ENCODE measurements at places on chromosomes 3 and 15.

- DNase-seq, result no peak
Measured at GRCh38 chr3:159252274-159252673, 450.4 kb downstream of the MFSD1 start.

DNA sequence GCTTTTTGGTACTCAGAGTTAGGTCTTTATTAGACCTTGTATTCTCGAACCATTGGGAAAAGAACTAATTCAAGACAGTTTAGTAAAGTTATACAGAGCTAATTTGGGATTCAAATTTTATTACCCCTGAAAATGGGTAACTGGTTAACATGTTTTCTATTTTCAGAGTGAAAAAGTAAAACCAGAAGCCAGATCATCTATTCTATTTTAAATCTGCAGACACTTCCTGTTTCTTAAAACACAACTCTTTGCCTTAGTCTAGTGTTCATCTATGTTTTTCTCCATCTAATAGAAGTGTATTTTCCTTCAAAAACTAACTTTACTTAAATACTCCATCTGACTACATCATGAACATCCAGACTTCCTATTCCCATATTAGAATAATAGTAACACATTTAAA is 113.4 kb downstream of the CCNL1 start:
- DNase-seq, result no peak

GRCh38 chr15:62211348-62211747 is 46.3 kb upstream of the C2CD4B start:
- no peak for DNase-seq

DNA sequence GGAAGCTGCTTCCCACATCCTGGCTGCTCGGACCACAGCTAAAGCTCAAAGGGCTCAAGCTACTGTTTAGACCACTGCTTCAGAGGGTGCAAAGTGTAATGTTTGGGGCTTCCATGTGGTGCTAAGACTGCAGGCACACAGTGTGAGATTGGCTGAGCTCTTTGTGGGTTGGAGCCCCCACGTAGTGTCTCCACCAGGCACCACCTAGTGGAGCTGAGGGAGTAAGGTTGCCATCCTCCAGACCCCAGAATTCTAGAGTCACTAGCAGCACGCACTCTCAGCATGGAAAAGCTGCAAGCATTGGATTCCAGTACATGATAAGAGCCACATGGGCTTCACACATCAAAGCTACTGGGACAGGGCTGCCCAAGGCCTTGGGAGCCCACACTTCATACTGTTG is 9.3 kb downstream of the MKRN3 start:
- DNase-seq, result no peak

GRCh38 chr3:72696815-72697214 is 151.4 kb downstream of the SHQ1 start:
- no peak for DNase-seq

- no peak for DNase-seq
Measured at GRCh38 chr15:32735989-32736700, 18.3 kb downstream of the GREM1 start.

DNA sequence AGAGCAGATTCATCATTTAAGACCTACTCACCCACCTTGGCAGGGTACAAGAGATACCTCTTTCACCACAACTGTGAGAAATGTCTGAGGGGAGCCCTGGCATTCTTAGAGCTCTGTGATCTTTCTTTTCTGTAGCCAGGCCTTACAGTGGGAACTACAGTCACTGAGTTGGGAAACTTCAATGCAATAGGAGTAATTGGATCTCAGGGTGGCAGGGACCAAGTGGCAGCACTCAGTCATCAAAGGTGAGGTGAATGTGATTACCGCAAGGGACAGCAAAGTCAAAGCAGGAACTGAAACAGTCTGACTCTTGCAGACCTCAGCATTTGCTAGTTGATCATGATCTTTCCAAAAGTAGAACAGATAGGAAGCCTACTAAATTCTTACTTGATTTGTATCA is 7.2 kb upstream of the MCF2L2 start:
- DNase-seq, result no peak

DNA sequence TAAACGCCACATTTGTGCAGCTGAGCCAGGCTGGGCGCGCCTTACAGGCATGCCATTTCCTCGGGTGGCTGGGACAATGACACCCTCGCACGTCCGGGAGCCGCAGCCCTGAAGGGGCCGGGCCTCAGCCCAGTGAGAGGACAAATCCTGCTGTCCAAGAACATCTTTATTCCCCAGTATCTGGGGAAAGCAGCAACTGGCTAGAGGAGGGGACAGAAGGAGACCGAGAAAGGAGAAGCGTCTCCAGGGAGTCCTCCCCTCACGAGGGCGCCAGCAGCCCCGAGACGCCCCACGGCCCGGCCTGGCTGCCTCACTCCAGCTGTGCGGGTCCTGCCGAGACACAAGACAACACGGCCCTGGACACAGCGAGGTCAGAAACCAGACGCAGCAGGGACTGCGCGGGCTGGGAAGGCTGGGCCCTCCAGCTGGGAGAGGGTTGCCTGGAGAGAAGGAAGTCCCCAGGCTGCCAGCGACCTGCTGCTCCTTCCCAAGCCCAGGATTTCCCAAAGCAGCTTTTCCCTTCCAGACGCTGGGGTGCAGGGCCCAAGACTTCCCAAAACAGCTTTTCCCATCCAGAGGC is 130.2 kb downstream of the CHSY1 start:
- no peak for DNase-seq

DNA sequence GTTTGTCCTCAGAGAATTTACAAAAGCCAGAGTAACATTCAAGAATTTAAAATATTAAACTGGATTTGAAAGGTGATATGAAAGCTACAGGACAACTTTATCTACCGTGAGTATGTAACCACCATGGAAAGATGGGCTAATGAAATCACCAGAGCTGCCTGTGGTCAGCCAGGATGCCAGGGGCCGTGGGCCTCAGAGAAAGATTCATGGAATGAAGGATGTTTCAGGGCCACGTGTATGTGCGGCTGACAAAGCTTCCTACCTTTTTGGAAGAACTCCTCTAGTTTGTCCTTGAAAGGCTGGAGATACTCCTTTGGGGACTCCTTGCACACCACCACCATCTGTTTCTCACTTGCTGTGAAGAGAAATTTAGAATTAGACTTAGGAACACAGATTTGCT is 138.9 kb downstream of the GREM1 start:
- no peak for DNase-seq

DNA sequence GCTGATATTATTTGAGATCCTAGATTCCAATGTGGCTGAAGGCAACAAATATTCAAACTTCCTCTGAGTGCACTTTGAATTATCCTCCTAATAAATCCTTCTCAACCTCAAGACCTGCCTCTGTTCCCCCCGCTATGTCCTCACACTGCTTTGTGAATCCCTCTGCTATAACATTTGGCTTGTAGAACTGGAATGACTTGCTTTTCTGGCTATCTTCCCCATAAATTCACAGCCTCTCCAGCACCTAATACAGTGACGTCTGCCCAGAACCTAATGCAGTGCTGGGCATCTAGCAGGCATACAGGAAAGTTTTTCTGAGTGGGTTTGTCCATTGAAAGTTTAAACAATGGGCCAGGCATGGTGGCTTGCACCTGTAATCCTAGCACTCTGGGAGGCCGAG is 643.9 kb upstream of the ADAMTS9 start:
- DNase-seq, result no peak

DNA sequence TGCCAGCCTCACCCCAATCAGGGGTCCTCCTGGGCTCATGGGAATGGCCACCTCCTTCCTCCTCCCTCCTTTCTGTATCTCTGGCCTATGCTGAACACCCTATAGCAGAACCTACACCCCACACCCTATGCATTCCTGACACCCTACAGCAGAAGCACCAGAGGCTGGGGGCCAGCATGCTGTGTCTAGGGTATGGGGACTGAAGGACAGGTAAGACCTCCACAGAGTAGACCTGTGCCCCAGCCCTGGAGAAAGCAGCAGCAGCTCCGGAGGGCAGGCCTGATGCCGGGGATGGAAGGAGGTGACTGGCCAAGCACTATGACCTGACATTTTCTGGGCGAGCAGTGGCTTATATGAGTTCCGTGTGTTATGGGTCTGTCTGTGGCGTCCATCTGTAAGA is 66.9 kb downstream of the TLE3 start:
- no peak for DNase-seq

DNA sequence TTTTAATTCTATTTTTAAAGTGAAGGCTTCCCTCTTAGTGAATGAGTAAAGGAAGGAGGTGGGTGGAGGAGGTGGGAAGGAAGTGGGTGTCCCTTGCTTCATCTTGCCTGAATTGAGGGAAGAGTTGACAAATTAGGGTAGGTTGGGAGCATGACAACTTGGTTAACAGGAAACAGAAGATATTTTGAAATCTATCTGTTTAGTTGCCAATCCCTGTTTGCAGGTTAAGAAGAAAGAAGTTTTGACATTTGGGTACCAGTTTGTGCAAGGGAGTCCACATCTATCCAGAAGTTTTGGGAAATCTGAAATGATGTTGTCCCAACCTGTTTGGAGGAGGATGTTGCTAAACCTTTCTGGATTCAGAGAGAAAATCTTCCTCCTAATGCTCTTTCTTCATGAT is 204.1 kb upstream of the SUCLG2 start:
- no peak for DNase-seq

DNA sequence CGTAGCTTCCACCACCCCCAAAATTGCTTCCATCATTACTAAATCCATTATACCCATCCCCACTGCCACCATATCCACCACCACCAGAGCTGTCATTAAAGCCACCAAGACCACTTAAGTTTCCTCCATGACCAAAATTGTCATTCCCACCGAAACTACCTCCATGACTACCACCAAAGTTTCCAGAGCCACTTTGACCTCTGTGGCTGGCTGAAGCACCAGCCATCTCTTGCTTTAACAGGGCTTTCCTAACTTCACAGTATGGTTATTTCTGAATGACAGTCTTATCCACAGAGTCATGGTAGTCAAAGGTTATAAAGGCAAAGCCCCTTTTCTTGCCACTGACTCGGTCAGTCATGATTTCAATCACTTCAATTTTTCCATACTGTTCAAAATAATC is 24.3 kb upstream of the DENND4A start:
- DNase-seq, result no peak

DNA sequence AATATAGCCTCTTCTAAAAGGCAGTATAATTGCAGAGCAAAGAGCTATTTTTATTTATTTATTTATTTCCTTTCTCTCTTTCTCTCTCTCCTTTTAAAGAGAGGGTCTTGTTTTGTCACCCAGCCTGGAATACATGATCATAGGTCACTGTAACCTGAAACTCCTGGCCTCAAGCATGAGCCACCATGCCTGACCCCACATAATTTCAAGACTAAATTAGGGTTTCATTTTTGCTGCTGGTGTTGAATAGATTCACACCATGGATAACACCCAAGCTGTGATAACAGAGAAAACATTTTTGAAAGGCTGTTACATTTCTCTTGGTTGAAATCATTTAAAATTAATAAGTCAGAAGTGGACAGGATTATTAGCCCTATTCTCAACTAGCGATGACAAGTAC is 131.6 kb downstream of the LEKR1 start:
- no peak for DNase-seq

DNA sequence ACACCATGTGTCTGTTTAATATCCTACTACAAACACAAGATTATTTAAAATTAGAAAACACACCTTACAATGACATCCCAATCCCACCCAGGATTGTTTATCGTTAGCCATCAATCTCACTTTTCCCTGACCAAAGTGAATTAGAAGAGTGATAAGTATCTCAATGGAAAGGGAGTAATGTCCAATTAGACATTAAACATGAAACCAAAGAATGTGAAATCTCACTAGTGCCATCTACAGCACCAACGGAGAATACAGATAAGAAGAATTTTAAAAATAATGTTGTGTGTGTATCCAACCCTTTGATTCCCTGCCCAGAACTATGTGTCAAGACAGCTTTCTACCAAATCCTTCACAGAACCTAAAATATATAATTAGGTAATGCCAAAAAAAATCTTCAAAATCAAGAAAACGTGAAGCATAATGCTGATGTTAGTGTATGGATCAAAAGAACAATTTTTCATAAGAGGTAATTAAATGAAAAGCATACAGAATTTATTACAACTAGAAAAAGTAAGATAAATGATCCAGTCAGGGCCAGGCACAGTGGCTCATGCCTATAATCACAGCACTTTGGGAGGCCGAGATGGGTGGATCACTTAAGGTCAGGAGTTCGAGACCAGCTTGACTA is 64.2 kb downstream of the SCAPER start:
- DNase-seq, result peak; percentile 42

DNA sequence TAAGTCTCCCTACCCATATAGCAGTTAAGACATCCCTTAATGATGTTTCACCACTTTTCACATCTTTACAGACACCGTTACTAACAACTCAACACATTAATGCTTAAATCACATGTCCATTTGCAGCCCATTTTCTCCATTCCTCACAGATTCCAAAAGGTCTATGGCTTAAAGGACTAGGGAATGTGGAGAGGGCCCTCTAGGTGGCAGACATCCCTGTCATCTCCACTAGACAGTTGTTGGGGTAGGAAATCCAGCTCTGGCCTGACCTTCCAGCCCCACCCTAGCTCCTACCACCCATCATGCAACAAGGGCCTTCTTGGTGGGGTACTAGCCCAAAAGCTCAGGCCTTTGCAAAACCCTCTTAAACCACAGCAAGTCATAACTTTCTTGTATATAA is 25.2 kb downstream of the CPEB1 start:
- peak; percentile 8 for DNase-seq

GRCh38 chr15:89442671-89443307 is 53.6 kb downstream of the RHCG start:
- peak; percentile 33 for DNase-seq

DNA sequence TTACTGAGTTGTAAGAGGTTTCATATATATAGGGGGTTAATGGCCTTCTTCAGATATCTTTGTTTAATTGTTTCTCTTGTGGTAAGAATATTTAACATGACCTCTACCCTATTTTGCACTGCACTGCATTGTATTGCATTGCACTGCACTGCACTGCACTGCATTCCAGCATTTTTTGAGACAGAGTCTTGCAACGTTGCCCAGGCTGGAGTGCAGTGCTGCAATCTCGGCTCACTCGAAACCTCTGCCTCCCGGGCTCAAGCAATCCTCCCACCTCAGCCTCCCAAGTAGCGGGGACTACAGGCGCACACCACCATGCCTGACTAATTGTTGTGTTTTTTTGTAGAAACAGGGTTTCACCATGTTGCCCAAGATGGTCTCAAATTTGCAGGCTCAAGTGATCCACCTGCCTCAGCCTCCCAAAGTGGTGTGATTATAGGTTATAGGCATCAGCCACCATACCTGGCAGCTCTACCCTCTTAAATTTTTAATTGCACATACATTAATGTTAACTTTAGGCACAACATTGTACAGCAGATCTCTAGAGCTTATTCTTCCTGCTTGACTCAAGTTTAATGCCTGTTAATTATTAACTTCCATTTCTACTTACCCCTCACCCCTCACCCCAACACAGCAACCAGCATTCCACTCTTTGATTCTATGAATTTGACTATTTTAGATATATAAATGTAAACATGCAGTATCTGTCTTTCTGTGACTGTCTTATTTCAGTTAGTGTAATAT is 38.4 kb downstream of the NEDD4 start:
- no peak for DNase-seq

- no peak for DNase-seq
Measured at GRCh38 chr3:12810961-12811360, 14.5 kb downstream of the CAND2 start.

- no peak for DNase-seq
Measured at GRCh38 chr15:97786741-97787140, 173.8 kb upstream of the ARRDC4 start.

GRCh38 chr15:60275624-60276023 is 122.2 kb downstream of the ANXA2 start:
- DNase-seq, result no peak

GRCh38 chr3:128853826-128854225 is 25.6 kb upstream of the ACAD9 start:
- no peak for DNase-seq

All from bronchial epithelial cell (primary cell).